AML-193 (cell line): ENCODE measurements at places on chromosomes 2 and 18.

- no peak for DNase-seq
Measured at GRCh38 chr2:12335131-12335530, 381.6 kb upstream of the TRIB2 start.

DNA sequence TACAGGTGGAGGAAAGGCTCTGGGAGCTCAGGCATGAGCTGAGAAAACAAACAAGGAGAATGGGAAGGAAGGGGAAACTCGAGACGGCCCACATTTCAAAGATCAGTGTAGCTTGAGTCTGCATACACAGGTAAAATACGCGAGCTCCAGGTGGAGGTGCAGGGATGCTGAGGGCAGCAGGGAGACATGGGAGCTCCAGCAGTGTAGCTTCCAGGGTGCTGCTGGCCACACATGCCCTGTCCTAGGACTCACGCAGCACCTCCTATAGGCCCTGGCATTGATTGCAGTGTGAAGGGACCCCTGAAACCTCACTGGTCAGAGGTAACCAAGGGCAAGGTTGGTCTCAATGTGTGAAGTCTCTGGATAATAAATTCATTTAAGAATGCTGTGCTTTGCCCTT is 362.8 kb upstream of the HS6ST1 start:
- DNase-seq: no peak

DNA sequence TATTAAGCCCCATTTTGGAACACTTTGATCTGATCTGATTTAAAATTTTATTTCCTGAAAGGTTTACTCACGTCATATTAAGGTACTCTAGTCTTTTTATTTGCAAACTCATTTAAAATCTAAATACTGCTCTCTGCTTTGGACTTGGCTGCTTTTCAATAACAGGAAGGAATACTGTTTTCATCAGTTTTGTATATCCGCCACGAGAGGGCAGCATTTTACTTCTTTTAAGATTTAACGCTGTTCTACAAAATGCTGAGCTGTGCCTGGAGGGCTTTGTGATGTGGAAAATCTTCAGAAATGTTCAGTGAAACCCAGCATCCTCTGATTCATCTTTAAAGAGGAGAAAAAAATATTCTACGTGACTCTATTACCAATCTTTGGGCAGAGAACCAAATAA is 37.5 kb upstream of the SLC38A11 start:
- peak; percentile 50 for DNase-seq

GRCh38 chr2:155867564-155867963 is 465.0 kb downstream of the NR4A2 start:
- no peak for DNase-seq

DNA sequence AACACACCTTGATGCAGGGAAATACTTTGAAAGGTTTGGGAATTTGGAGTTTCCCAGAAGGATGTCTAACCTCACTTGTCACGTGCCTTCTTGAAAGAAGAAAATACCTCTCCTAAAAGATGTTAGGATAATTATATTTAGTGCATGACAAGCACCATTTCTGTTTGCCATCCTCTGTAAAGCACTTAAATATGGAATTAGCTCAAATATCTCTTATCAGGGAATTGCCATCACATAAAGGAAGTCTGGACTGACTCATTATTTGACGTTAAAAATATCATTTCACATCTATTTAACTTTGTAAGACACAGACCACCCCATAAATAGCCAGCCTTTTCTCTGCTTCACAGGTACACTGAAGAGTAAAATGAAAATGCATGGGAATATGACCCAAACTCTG is 140.1 kb downstream of the STK39 start:
- DNase-seq: no peak

DNA sequence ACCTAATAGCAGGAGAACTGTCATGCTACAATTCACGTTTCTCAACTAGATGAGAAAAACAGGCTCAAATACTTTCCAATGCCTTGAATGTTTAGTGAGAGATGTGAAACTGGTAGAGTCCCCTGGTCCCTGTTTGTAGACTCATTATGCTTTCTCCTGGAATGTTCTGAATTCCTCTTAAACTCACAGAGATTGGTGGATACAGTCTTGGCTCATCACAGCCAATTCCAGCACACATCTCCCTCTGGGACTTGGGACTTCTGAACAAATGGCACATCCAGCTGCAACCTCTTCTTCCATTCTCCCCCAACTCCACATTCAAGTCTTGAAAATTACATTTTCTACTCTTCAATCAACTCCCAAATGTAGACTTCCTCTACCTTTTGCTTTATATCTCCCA is 58.4 kb upstream of the NT5C1B start:
- no peak for DNase-seq
